IPS DF 19.7 (cell line): ENCODE measurements at places on chromosomes 6 and 20.

DNA sequence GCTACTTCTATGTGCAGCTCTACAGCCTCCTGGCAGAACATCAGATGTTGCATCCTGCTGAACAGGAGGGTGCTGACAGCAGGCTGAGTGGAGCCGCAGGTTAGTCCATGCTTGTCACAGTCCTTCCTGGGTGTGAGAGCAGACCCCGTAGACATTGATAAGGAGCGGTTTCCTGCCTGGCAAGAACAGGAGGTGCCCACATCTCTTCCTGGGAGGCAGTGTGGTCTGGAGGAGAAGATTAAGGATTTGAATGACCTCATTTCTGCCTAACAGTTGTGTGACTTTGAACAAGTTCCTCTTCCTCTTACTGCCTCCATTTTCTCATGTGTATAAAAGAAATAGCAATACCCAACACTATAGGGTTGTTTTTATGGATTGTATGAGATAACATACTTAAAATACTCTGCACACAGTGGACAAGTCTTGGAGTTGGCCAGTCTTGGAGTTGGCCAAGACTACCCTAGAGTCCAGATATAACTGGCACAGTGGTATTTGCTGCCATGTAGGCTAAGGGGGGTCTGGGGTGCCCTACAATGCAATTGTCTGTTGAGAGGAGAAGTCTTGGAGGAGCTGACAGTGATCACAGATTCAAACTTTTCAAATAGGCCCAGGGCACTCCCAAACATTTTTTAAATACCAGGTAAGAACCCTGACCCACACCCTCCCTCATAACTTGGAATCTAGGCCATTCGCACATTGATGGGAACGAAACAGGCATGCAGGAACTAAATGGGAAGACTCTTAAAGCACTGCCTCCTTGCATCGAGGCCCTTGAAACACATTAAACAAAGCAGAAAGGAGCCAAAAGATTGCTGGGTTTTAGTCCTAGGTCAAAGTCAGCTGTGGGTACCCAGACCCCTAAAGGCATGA lies 32.6 kb upstream of the TBC1D7 start:
- DNase-seq = no peak

DNA sequence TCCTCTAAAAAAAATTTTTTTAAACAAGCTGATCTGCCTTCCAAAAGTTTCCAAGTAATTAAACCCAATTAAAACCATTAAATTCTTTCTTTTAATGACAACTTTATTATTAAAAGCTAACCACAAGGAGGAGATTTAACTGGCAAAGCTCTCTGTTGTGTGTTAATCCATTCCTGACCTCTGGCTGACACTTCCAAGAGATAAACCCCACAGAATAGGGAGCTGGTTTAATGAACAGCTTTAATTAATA lies 230.8 kb downstream of the EYA2 start:
- no peak for DNase-seq

GRCh38 chr6:137290601-137291261 lies 71.5 kb upstream of the IFNGR1 start:
- no peak for DNase-seq

- no peak for DNase-seq
These were observed 166.2 kb downstream of the SCML4 start for GRCh38 chr6:107657755-107658461.

DNA sequence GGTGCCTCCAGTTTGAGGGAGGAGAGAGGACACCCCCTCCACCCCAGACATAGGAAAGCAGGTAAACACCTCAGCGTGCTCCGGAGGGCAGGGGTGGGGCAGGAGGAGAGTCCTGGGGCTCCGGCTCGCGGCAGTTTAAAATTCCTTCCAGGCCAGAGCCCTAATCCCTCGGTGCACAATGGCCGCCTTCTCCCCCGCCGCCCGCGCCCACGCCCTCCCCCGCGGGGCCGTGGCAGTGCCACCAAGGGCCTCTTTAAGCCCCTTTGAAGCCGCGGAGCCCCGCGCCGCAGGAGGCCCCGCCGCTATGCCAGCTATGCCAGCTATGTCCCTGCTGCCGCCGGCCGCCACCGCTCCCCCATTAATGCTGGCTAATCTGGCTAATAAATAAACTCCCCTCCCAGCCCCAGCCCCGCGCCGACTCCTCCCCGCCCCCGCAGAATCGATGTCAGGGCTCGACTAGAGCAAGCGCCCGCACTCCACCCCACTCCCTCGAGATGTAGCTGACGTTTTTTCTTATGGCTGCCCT lies 125.1 kb downstream of the MRPL14 start:
- no peak for DNase-seq

DNA sequence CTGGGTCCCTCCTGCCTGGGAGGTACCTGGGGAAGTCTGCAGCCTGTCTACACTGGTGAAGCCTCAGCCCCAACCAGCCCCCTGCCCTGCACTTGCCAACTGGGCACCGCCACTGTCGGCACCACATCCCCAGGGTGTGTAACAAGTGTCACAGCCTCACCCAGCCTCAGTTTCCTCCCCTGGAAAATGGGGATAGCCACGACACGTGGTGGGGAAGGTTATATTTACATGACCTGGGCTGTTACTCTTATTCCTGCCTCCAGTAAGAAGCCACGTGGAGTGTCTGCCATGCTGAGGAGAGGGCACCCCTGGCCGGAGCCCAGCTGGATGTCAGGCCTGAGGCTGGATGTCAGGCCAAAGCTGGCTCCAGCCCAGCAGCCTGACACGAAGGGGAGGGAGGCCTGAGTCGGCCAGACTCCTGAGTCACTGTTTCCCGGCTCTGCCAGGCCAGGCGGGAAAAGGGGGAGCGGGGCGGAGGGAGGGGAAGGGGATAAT lies 44.9 kb downstream of the SNAI1 start:
- no peak for DNase-seq
